ENCODE measurements at places on chromosomes 7 and 10. TPM values are rescaled to one million over a fixed set of nuclear protein-coding genes. Genes with fewer than 3 reads are reported as not detected.

The PPP1R17 gene
- total RNA-seq, result under 0.01 TPM

The TMEM213 gene
- not detected for total RNA-seq

The COG5 gene
- 19.2 TPM for total RNA-seq

The LMOD2 gene
- not detected for total RNA-seq

The PIP gene
- not detected for total RNA-seq

The VGF gene
- not detected for total RNA-seq

The BAMBI gene
- total RNA-seq, result 0.32 TPM
